ENCODE measurements at places on chromosomes 2 and 18.

- no peak for DNase-seq
These were observed 1.5 kb upstream of the IL1RL2 start for GRCh38 chr2:102185347-102185746.

DNA sequence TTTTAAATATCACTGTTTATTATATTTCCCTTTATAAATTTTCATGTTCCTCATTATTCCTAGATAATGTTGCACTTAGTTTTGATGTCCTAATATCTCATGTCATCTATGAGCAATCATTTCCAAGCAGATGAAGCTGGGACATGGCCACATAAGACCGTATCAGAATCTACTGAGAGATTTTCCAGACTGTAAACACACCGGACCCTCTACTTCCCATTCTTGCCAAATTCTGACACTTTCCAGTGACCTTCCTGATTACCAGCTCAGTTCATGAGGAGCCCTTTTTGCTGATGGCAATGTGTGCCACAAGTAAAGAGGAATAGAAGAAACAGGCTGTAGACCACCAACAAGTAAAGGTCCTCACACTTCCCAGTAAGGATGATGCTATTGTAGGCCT lies 20.3 kb upstream of the PDE1A start:
- DNase-seq, result no peak

DNA sequence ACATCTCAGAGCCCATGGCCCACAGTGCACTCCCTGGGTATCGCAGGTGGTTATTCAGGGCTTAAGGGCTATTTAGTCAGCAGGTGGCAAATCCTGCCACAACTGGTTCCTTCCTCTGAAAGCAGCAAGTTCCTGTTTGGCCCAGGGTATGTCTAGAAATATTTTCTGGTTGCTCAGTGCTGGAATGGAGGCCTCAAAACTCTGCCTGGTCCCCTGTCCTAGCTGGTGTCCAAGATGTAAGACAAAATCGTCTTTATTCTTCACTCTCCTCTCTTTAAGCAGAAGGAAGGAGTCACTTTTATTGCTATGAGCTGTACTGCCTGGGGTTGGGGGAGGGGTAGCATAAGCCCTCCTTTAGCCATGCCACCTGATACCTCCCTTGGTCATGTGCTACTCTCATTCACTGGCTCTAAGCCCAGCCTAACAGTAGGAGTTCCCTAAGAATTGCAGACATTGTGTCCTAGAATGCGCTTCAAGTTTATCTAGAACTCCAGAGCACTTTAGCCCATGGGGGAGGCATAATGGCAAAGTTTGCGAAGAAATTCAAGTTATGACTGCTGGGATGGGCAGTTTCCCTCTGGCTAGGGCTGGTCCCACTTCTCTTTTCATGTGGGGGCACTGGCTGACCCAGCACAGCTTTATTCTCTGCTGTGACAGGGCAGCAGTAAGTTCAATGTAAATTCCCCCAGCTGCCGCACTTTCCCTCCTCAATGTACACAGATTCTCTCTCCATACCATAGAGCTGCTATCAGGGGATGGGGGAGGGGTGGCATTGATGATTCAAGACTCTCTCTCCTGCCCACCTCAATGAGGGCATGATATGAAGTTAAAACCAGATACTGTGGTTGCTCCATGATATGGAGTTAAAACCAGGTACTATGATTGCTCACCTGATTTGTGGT lies 27.1 kb upstream of the CWC22 start:
- DNase-seq, result no peak

- no peak for DNase-seq
These were observed 36.3 kb upstream of the TANC1 start for GRCh38 chr2:158932131-158932645.

- no peak for DNase-seq
These were observed 190.8 kb downstream of the SH3BP4 start for GRCh38 chr2:235142601-235143000.

- no peak for DNase-seq
These were observed 119.0 kb downstream of the PMAIP1 start for GRCh38 chr18:60018618-60019462.

GRCh38 chr2:132381376-132381775 lies 35.2 kb upstream of the GPR39 start:
- DNase-seq, result no peak

DNA sequence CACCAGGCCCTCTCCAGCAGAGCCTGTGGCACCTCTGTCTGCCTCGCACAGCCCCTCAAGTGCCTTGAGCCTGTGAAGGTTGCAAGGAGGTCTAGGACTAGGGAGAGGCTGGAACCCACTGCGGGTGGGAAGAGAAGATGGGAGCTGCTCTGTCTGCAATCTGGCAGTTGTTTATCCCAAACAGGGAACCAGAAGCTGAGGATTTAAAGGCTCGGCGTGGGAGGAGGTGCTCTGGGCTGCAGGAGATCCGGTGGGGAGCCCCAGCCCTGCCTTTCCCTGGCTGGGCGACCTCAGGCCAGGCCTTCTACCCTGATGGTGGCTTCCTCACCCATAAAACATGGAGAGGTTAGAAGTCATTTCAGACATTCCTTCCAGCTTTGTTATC lies 174.1 kb downstream of the SMAD7 start:
- DNase-seq, result no peak

GRCh38 chr18:22778996-22779395 lies 154.1 kb upstream of the RBBP8 start:
- DNase-seq, result no peak

DNA sequence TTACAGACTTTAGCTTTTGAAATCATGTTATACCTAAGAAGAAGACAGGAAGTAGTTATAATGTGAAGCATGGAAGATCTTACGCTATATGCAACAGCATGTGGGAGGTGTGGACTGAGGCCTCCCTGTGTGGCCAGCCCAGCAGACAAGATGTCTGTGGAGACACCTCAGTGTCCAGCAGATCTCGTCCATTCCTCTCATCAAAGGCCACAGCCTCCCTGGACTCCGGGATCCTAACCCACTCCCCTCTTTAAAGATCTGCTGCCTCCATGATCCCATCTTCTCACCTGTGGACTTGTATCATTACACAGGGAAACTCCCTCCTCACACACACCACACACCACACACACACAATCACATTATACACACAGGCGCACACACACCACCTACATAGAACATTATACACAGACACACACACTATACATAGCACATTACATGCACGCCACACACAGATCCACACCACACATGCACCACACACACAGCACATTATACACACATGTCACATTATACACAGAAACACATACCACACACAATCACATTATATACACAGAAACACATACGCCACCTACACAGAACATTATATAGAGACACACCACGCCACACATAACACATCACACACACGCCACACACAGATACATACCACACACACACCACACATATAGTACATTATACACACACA lies 89.5 kb downstream of the PXDN start:
- DNase-seq, result no peak

DNA sequence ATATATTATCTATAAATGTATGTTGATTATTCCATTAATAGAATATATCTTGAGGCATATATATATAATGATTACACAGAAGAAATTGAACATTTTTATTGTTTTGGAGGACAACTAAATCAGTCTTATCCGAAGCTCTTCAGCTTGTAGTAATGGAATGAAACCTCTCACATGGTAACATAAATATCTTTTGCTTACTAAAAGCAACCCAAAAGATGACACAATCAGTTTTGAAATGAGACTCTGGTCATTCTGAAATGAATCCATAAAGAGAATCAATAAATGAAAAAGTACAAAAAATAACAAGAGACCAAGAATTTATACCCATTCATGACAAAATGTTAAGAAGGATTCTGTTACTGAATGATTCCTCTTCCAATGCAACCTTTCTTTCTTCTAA lies 110.2 kb downstream of the FIGN start:
- no peak for DNase-seq

DNA sequence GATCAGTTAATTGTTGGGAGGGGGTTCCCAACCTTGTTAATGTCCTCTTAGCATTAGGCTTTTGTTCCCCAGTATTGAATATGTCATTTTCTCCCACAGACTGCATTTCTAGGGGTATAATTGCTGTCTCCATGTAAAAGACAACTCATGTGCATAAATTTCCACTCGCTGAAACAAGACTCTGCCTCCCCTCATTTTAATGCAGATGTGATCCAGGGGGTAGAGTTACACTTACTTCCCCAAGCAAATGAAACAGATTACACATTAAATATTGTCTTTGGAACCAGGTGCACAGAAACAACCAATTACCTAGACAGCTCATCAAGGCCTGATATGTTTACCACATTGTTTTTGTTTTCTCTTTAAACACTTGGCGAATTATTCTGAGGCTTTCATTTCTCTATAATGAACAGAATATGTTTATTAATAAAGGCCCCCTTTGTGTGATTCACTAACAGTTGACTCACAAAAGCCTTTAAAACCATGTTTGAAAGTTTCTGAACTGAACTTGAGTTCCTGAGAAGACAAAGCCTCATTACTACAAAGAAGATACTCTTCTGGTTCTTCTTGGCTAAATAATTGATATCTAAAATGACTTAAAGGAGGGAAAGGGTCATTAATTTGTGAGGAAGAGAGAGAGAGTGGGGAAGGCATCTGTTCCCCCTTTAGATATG lies 15.0 kb upstream of the ACVR1 start:
- DNase-seq, result no peak

- DNase-seq, result no peak
These were observed 93.0 kb downstream of the DPP4 start for GRCh38 chr2:161980976-161981375.

- no peak for DNase-seq
These were observed 389.4 kb downstream of the CDH2 start for GRCh38 chr18:27787547-27787946.

DNA sequence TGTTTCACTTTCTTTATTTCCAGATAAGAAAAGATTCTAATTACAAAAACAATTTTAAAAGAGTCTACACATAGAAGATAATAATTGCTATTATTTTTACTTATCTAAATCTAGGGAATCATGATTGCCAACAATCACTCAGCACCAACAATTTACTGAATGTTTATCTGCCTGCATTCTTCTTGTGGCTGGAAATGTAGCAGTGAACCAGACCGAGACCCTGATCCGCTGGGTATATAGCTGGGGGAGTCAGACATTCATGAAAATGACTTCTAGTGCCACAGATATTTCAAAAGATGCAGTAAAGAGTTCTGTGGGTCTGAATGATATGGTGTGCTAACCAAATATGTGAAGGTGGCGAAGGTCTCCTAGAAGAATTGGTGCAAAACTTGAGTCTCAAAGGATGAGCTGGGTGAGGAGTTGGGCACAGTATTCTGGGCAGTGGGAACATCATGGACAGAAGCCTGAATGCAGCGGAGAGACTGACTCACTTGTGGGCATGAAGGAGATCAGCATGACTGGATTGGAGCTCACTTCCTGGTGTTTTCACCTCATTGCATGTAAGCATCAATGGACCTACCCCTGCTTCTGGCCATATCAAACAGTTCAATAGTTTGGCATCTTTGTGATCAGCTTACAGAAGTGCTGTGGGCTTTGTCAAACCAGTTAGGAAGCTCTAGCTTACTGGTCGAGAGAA lies 26.1 kb upstream of the FN1 start:
- no peak for DNase-seq

DNA sequence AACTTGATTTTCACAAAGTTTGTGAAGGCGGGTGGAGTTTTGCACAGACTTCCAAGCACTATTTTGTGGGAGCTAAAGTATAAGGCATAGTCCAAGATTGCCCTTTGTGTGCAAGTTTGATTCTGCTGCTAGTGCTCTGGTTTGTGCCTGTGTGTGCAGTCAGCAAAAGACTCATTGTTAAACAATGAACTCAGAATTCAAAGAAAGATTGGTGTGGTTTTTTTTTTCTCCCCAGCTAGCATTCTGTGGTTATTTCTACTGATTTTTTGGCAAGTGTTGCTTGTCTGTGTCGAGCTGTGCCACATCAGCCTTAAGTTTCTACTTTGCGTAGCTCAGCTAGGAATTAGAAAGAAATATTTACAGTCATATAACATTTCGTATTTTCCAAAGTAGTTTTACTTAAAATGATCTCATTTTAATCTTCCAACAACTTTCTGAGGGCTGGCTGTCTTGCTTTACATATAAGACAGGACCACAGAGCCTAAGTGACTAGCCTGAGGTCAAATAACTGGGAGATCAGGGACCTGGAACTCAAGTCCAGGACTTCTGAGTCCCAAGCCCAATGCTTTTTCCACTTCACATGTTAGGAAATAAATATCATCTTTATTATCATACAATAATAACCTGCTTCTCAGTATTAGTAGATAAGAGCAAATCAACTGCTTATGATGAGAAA lies 69.8 kb downstream of the BABAM2 start:
- no peak for DNase-seq
